ENCODE measurements at places on chromosomes 7 and 10.

DNA sequence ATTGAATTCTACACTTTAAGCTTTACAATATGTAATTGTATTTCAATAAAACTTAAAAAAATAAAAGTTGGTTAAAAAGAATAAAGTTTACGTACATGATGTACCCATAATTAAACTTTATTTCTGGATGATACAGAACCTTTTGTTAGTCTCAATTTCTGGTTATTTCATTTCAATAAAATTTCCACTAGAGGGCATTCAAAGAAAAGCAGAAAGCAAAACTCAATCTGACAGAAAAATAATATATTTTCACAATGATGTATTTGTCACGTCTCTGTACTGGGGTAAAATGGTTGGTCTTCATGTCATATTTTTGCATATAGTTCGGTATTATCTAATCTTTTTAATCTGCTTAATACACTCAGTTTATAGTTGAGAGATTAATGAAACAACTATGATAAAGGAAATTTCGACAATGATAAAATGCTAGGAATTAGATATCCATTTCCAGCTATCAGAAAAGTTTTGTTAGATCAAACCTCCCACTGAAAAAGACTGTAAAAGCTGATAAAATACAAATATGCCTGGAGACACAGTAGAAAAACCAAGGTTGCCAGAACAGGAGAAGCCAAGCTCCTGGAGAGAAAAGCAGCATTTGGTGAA is 27.4 kb downstream of the ASZ1 start:
- DNase-seq: no peak

- DNase-seq: no peak
Measured at GRCh38 chr7:69880840-69881239, 282.6 kb downstream of the AUTS2 start.

- DNase-seq: no peak
Measured at GRCh38 chr7:79862447-79863210, 272.0 kb upstream of the GNAI1 start.

- no peak for DNase-seq
Measured at GRCh38 chr10:30229536-30229935, 119.5 kb downstream of the MTPAP start.

DNA sequence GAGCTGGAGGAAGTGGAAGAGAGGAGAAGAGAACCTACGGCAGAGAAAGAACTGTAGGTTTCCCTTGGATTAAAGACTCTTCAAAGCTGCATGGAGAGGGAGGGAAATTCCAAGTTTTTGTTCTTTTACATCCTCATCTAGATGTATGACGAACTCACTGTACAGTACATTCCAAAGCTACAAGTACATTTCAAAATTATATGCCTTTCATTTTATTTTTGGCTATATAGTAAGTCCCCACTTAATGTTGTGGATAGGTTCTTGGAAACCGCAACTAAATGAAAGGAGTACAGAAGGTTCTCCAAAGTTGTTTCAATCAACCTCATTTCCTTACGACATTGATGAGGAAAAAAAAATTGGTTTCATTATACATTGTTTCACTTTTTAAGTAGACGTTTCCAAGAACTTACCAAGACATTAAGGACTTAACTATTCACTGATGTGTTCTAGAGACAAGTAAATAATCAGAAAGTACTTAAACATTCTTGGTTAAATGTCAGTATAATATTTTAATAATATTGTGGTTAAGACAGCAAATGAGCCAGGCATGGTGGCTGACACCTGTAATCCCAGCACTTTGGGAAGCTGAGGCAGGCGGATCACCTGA is 16.1 kb upstream of the JMJD1C start:
- DNase-seq: no peak

DNA sequence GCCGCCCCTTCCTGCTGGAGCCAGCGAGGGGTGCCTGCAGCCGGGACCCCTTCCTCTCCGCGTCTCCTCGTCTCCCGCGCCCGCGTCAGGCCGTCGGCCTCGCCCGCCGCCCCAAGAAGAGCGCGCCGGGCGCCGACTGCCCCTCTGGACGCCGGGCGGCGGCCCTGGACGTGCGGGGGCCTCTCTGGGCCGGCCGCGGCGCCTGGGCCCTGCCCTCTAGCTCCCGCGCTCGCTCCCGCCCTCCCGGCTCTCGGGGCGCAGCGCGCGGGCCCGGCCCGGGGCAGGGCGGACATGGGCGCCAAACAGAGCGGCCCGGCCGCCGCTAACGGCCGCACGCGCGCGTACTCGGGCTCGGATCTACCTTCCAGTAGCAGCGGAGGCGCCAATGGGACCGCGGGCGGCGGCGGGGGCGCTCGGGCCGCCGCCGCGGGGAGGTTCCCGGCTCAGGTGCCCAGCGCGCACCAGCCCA is 704 bp downstream of the ZNRF2 start:
- peak; percentile 9 for DNase-seq

- no peak for DNase-seq
Measured at GRCh38 chr10:124739119-124739921, 4.9 kb downstream of the FAM53B start.

GRCh38 chr7:30989824-30990672 is 26.3 kb downstream of the GHRHR start:
- no peak for DNase-seq

DNA sequence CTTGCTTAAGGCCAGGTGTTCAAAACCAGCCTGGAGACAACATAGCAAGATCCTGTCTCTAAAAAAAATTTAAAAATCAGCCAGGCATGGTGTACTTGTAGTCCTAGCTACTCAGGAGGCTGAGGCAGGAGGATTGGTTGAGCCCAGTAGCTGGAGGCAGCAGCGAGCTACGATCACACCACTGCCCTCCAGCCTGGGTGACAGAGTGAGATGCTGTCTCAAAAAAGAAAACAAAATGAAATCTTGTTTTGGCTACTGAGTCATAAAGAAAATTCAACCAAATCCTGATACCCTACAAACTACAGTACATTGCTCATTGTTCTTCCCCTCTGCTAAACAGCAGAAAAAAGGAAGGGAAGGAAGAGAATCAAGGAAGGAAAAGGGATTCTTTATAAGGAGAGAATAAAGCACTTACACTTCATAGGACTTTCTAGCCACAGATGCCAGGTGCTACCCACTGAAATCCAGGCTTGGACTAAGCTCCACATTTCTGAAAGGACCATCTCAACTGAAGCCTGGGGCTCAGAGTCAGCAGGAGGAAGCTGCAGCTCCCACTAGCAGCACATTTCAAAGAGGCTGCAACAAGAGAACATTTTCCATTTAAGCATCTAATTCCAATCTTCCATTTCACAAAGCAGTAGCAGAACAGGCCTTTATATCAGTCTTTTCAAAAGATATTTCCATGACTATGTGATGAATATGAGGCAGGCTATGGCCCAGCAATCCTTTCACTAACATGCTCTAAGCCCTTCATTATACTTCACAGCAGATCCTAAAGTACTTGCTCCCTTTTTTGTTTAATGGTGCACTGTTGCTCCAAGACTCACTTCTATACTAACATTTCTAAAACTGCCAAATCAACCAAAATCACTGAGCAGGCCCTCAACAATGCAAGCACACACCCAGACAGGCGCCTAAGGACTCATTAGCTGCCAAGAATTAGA is 13.5 kb downstream of the TNPO3 start:
- no peak for DNase-seq
